Substantia nigra (tissue), 51 donors: ENCODE measurements at places on chromosomes 7 and 10.

- no peak for DNase-seq
Measured at GRCh38 chr7:84821671-84822534, 365.0 kb downstream of the SEMA3D start.

GRCh38 chr10:13516176-13516575 is 12.6 kb downstream of the BEND7 start:
- no peak for DNase-seq

- DNase-seq, result no peak
Measured at GRCh38 chr7:131553931-131554330, 2.5 kb downstream of the PODXL start.

DNA sequence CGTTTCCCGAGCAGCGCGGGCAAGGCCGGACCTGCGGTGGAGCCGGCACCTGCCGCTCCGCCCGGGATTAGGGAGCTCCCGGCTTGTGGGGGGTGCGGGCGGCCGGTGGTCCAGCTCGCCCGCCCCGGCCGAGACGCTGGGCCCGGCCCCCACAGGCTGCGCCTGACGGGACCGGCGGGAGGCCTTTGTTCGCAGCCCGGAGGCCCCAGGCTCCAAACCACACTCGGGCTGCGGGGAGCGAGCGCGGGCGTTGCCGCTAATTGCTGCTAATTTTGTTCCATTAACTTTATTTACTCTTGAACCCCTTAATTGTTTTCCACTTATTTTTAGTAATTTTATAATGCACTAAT is 9.6 kb downstream of the UNCX start:
- no peak for DNase-seq

DNA sequence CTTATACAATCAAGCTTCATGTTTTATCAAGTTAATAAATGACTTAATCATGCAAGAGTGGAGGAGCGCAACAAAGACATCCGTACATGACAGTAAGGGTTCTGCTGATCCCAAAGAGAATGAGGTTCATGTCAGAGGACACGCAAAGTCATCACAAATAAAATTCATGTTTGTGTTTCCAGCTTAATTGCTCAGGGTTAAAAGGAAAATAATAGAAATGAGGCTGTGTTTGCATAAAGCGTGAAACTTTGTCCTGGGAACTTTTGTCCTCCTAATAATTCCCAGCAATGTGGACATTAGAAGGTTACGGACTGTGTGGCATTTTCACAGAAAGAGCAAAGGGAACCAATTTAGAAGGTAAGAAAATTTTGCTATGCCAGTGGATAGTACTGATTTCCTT is 237.3 kb downstream of the INHBA start:
- no peak for DNase-seq

DNA sequence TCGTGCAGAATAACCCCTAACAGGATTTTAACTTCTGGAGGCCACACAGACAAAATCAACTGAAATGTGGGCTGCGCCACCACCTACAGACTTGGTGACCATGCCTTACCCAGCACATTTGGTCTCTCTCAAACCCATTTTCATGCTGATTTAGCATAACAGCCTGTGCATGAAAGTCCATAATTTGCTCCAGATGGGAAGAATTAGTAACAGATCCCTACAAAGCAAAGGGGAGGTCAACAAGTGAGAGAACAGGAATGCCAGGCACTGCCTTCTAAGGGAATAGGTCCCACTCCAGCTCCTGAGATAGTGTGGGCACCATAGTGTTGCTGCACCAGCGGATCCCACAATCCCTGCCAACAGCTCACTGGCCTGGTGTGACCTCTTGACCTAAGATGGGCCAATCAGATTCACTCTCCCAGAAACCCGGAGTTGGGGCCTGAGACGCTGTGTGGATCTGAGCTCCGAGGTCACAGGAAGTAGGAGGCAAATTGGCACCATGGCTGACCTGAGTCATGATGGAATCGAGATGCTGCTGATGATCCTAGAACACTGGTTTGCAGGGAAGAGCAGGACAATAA is 32.4 kb downstream of the SLIT1 start:
- DNase-seq, result no peak

DNA sequence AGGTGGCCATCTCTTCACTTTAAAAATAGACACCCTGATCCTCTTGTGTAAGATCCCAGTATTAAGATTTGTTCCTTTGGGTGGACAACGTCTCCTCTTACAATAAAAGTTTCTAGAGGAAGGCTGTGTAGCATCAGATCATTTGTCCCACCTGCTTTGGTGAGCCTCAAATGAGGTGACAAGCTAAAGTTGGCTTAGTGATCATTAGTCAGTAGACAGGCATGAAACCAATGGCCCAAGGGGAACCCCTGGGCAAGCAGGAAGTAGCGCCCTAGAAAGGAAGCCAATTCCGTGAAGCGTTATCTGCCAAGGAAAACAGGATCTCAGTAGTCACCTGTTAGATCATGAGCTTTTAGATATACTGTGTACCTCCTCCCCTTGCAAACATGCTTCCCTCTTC is 66.8 kb downstream of the PCGF5 start:
- no peak for DNase-seq

DNA sequence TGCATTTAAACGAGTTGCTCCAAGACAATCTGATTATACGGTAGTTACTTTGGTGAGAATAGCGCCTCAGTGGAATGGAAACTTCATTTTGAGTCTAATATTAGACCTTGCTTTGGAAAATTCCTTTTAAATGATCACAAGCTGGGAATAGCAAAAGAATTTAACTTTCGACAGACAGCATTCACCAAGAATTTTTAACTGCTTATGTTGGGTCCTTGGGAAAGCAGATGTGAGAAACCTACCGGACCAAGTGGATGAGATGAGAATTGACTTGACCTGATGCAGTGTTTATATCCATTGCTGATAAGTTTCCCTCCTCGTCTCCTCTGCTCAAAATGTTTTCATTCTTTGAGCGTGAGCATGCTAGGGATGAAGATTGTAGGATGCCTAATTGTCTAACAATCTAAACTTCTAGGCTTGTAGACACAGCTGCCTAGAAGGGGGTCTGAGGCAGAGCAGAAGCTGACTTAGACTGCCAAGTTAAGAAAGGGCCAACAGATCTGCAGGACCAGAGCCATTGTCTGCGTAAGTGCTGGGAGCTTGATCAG is 126.9 kb downstream of the CNNM2 start:
- no peak for DNase-seq

- DNase-seq, result no peak
Measured at GRCh38 chr10:101668566-101668965, 26.4 kb downstream of the FBXW4 start.

DNA sequence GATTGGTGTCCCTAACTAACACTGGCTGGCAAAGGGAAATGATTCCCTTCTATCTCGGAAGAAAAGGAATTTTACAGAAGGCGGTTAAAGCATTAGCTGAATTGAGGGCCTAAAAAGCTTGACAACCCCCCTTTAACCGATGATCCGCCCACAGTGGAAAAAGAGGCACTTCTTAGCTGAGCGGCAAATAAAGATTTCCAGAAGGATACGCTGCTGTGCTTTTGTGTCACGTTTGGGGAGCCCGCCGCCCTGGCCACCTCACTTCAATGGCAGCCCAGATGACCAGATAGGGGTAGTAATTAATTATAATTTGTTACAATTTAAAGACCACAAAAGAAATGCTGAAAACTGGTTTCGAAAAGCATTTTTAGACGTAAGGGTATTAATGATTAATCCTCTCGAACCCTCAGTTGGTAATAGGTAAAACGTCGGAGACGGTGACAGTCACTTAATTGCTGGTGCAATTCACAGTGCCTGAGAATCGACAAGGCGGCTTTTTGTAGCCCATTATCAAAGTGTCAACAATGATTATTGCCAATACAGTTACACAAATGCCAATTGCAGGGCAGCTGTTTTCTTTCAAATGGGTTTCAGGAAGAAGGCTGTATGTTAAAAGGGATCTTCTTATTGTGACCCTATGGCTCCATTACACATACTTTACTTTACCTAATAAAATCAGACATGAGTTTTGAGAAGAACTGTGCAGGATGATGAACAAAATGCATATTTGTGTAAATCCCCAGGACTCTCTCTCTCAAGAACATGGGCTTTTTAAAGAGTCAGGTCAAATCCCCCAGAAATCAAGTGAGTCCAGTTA is 154.1 kb downstream of the PIP4K2A start:
- DNase-seq, result no peak

GRCh38 chr10:31000867-31001266 is 30.8 kb downstream of the ZNF438 start:
- DNase-seq, result no peak

DNA sequence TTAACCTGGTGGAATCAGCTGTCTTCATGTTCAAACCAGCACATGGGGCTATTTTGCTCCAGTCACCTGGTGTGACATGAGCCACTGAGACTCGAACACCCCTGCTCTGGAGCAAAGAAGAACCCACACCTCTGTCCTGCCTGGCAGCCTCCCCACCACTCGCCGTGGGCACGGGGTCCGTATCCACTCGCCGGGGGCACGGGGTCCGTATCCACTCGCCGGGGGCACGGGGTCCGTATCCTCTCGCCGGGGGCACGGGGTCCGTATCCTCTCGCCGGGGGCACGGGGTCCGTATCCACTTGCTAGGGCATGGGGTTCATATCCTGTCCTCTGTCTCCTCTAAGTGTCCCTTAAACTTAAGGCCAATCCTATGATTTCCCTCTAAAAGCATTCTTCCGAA is 558.7 kb downstream of the PTPRN2 start:
- no peak for DNase-seq

DNA sequence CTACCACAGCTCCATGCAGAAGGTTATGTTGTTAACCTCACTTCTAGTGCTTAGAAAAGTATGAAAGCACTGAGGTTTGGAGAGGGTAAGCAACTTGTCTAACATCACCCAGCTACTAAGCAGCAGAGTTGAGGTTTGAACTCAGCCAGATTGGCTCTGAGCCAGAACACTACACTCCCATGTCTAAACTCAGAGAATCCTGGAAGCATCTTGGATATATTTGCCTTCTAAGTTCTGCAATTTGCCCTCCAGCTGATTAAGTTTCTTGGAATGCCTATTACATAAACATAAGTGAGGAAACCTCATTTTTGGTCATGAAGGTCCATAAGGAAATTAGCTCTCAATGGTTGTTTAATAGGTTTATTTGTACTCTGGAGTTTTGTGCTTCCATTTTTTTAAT is 78.1 kb upstream of the PHYHIPL start:
- no peak for DNase-seq

DNA sequence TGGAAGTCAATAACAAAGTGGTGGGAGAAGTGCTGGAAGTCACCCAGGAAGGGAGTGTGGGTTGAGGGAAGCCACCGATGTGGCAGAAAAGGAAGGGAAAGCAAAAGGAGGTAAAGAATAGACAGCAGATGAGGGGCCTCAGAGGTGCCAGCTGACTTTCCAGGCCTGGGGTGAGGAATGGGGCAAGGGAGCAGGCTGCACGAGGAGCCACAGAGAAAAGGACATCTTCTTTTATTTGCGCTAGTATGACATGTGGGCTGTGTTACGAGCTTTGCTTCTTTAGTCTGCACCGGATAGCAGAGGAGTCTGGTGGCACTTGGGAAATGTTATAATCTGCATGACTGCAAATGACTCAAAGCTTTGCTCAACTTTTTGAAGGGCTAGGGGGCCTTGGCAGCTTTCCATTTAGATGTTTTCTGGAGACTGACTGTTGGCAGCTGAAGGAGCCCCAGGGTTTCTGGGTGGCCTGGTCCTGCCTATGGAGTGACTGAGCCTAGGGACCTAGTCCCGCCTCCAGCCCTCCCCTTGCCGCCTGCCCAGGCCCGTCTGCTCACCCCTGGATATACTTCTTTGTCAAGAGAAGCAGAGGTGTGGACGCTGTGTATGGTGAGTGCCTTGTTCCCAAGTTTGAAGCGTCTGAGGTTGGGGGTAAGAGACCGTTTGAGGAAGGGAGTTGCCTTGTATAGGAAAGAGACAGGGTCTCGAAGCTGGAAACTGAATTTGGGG is 5.1 kb downstream of the PRXL2A start:
- no peak for DNase-seq

DNA sequence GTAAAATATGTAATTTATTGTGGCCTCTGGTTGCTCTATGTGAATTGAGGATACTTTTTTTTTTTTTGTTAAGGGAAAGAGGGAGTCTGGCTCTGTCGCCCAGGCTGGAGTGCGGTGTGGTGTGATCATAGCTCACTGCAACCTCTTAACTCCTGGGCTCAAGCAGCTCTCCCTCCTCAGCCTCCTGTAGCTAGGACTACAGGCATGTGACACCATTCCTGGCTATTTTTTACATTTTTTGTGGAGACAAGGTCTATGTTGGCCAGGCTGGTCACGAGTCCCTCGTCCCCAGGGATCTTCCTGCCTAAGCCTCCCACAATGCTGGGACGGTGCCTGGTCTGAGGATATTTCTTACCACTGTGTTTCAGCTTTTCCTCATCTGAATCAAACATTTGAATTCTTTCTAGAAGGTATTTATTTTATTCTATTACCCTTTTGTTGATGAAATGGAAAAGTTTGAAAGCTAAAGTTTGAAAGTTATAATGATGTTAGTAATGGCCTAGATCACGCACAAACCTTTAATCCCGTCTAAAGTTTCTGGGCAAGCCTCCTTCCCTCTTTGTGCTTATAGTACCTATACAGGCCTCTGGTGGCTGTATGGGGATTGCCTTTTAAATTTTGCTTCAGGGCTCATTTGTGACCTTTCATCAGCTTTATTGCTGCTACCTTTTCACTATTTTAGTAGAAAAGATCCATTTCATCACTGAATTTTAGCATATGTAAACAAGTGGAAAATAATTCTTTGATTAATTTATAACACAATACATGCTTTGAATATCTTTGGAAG is 2.0 kb downstream of the IFRD1 start:
- no peak for DNase-seq

GRCh38 chr7:131190146-131190545 is 137.5 kb upstream of the MKLN1 start:
- no peak for DNase-seq

DNA sequence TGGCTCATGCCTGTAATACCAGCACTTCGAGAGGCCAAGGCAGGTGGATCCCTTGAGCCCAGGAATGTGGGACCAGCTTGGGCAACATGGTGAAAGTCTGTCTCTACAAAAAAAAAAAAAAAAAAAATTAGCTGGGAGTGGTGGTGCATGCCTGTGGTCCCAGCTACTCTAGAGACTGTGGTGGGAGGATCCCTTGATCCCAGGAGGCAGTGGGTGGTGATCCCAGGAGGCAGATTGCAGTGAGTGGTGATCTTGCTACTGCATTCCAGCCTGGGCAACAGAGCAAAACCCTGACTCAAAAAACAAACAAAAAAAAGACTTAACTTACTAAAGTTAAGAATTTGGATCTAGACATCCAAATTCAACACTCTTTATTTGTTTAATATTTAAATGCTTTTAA is 10.2 kb upstream of the ADO start:
- no peak for DNase-seq

- DNase-seq, result no peak
Measured at GRCh38 chr10:51640120-51640819, 59.1 kb downstream of the CSTF2T start.

GRCh38 chr7:2029936-2030335 is 202.8 kb downstream of the MAD1L1 start:
- DNase-seq, result no peak

- DNase-seq, result no peak
Measured at GRCh38 chr10:130958003-130958402, 353.5 kb downstream of the TCERG1L start.

DNA sequence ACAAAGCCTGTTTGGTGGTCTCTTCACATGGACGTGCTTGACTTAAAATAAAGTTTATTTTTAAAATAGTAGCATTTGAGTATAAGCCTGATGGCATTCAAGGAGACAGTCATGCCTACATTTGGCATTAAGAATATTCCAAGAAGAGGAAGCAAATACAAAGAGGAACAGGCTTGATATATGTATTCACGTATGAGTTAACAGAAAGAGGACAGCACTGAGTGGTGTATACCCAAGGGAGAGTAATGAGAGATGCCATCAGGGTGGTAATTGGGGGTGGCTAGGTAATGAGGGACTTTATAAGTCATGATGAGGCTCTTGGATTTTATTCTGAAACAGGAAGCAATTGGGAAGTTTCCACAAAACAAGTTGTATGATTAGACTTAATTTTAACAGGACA is 363.3 kb downstream of the SEMA3D start:
- DNase-seq, result no peak
